GM13976 (cell line): ENCODE measurements at places on chromosomes 4 and X.

GRCh38 chr4:22764183-22764582, 71.4 kb downstream of the GBA3 start:
- no peak for DNase-seq

DNA sequence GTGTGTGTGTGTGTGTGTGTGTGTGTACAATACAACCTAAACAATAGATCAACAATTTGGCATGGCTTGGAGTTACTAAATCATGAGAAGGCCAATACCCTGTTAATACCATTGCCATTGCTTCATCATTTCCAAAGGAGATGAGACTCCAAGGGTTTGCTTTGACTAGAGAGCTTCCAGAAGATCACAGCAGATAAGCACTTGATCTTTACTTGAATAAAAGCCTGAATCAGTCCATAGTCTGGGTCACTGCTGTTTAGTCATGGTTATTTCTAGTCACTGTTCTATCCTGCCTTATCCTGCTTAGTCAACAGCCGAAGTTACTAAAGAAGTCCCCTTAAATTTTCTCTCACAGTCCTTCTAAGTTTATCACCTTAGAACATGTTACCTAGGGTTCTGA, 58.2 kb downstream of the RAB40AL start:
- DNase-seq: no peak

DNA sequence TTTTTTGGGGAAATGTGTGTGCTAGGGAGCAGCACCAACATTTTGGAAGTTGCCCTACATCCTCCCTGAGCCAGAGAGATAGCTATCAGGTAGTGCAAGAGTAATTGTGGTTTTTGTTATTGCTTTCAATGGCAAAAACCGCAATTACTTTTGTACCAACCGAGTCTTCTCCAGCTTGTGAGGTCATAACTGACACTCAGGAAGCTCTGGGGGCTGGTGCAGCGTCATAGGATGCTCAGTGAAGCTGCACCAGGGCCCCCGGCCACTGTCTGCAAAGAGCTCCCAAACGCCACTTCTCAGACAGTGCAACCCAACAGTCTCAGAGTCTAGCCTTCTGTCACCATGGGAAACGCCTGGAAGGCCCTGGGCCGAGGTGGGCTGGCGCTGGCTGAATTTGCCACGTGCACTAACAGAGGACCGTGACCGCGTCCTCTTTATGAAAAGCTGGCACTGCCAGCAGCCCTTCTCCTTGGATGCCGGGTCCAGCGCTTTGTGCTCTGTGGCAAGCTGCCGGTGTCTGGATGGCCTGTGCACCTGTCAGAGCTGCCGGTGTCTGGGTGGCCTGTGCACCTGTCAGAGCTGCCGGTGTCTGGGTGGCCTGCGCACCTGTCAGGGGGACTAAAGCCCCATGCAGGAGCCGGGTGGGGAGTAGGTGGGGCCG, 19.4 kb downstream of the SH3TC1 start:
- no peak for DNase-seq

DNA sequence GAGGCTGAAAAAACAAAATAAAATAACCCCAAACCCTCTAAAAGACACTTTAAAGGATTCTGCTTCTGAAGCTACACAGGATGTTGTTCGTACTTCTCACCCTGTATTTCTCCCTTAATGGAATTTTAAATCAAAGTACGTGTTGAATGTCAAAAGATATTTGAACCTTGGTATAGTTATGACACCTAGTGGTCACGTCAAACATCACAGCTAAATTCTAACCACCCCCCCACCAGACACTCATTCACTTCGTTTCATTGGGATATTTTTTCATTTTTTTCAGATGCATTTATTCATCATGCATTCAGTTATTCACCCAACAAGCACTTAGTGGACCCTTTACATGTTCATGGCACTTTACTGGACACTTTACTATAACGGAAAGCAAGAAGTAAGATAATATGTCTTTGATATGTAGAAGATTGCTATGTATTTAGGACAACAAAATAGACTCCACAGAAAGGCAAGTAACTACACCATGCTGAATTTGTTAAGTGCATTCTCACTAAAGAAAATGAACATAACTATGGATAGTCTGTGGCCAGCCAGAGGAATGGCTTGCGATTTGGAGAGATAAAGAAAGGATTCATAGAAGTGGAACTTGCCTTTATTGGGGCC, 62.5 kb upstream of the GPR174 start:
- peak; percentile 29 for DNase-seq

- no peak for DNase-seq
These were observed 143.3 kb upstream of the KCNIP4 start for GRCh38 chr4:22091906-22092305.

DNA sequence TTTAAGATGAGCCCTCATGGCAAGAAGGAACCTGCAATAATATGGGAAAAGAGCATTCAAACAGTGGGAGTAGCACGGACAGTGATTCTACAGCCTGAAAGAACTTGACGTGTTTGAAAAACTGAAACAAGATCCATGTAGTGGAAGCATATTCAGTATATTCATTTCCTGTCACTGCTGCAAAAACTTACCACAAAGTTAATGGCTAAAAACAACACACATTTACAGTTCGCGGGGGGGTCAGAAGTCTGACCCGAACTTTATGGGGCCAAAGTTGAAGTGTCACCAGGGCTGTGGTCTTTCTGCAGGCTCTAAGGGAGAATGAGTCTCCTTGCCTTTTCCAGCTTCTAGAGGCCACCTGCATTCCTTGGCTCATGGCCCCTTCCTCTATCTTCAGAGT, 52.6 kb upstream of the ARX start:
- DNase-seq: no peak

GRCh38 chr4:24130637-24131036, 240.8 kb upstream of the PPARGC1A start:
- no peak for DNase-seq

DNA sequence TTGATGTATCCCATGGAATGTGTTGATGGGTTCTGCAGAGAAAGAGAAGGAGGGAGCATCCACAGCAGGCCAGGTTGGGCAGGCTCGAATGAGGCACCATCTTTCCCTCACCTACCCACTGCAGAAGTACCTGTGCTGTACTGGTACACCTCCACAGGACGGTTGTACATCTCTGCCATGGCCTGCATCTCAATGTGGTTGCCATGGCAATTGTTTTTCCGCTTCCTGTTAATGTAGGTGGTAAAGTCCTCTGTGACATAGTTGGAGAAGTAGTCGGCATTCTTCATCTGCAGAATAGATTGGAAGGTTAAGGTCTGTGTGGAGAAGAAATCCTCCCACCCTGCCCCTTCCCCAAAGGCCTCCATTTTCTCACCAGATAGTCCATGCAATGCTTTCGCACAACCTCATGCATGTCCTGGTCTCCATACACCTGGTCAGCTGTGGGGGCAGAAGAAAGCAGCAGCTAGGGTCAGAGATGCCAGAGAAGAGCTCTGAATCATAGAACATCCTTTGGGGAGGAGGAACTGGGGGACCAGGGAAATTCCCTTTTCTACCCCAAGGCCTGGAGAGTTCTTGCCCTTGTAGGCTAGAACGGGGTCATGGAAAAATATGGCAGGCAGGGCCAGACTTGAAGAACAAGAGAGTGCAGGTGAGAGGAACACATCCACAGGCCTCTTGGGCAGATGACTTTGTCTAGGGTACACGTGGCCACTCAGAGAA, 15.9 kb upstream of the PIM2 start:
- no peak for DNase-seq

- DNase-seq: no peak
These were observed 31.1 kb downstream of the CEP44 start for GRCh38 chr4:174314770-174315169.

- no peak for DNase-seq
These were observed at the start of gene GABRE for GRCh38 chrX:151974336-151975227. Gene GABRE, minus strand, starts transcription at chrX:151974676. Its CDS starts 51 bp downstream, at chrX:151974625.

DNA sequence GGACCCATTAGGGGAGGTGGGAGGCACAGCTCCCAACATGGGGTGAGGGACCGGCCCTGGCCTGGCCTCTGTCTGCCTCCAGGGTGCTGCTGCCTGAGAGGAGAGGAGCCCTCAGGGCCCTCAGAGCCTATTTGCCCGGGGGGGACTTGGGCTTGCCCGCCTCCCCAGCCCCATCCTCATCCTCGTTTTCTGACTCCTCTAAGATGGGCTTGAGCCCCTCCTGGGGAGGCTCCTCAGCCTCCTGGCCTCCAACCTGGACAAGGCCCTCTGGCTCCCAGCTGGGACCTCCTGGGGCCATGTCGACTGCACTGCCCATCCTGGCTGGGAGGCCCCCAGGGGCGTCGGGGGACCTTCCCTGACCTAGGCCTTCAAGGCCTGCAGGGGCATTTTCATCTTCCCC, 2.8 kb downstream of the PNMA6F start:
- DNase-seq: no peak

DNA sequence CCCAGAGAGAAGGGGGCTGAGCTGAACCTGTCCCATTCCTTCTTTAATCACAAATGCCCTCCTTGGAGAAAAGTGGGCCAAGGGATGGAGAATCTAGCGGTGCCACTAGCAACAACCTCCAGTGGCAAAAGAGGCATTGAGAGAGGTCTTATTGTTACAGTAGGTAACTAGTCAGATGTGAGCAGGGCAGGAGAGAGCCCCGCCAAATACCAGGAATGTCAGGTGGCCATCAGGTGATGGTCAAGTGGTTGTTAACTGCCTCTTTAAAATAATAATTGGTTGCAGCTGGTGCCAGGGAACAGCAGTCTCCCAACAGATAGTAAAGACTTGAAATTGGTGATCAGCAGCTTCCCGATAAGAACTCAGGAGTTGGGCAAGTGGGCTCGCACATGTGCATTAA, 116.1 kb downstream of the EVC2 start:
- DNase-seq: no peak

- no peak for DNase-seq
These were observed 882.4 kb downstream of the C4orf33 start for GRCh38 chr4:129978315-129978714.

GRCh38 chr4:31964685-31965084, 1244.5 kb downstream of the PCDH7 start:
- DNase-seq: no peak

DNA sequence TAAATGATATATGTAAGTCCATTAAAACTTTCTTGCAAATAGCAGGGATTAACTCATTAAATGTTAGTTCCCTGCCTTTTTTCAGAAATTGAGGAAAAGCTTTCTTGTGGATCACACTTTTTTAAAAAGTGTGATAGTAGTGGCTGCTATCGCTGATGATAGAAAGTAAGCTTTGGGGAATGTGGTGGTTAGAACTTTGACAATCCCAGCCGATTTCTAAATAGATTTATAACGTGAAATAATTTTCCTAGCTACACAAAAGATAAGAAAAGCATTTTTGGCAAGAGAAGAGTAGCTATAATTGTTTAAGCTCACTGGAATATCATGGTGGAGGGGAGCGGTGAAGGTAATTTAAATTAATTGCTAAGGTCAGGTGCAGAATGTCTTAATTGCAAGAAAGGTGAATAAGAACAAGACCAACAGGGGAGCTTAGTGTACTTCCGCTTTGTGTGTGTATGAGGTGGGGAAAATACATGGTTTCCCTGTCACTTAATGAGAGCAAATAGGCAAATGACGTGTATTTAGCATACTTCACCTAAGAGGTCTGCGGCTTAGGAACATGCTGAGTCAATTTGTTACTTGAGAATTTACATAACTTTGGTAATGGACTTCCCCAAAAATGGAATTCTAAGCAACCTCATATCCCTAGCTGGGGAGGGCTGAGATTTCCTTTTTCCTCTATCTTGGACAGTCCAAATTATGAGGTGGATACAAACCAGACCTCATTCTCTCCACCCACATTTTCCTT, 11.7 kb upstream of the IL21 start:
- peak; percentile 19 for DNase-seq

GRCh38 chrX:118756101-118756500, 28.7 kb downstream of the IL13RA1 start:
- no peak for DNase-seq
